8988T (cell line): ENCODE measurements at places on chromosomes 16 and 17.
A peak's percentile ranks its signal among the peaks of the same experiment; 100 is the strongest.

- no peak for DNase-seq
Measured at GRCh38 chr16:85607796-85608514, 5.2 kb upstream of the GSE1 start.

DNA sequence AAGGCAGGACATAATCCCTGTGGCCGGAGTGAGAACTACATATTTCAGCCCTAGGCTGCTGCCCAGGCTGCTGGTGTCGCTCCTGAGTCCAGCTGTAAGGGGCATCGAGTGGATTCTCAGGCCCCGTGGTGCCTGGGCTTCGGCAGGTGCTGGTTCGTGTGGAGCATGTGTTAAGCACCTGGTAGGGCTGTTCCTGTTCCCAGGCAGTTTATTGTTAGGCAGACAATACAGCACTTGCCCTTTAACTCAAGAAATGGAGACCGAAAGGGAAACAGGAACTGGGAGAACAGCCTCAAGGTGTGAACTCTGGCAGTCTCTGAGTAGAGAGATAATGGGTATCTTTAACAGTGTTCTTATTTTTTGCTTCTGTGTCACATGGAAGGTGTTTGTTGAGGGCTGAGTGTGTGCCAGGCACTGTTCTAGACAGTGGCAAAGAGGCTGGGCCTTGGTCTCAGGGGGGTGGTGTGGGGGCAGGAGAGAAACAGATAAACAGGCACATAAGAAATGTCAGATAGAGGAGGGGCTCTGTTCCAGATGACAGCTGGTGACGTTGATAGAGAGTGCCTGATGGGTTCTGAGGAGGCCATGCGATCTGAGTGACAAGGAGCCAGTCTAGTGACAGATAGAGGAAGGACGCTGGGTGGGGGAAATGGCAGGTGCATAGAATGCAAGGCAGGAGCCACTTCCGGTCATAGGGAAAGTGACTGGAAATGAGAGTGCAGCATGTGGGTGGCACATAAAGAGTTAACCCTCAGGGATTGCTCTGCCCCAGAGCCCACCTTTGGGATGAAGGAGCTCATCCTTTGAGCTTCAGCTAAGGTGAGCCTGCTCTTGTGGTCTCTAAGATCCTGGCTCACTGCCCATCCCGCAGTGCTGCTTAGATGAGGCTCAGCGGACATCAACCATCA lies 33.8 kb downstream of the EPN2 start:
- no peak for DNase-seq

DNA sequence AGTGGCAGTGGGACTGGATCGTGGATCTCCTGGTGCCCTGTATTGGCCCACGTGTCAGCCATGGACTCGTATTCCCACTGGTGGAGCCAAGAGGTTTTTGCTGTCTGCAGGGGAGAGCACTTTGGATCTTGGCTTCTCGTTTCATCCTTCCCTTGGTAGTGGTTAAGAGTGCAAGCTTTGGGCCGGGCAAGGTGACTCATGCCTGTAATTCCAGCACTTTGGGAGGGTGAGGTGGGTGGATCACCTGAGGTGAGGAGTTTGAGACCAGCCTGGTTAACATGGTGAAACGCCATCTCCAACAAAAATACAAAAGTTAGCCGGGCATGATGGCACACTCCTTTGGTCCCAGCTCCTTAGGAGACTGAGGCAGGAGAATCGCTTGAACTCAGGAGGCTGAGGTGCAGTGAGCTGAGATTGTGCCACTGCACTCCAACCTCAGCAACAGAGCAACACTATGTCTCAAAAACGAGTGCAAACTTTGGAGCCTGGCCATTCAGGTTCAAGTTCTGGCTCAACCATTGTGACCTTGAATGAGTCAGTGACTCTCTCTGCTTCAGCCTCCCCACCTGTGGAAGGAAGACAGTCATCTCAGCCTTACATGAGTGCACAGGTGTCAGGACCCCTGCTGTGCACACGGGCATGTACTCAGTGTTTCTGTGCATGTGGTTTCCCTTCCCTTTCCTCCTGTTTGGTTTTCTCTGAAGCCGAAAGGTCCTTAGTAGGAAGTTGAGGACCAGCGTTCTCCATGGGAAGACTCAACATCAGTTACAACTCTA lies 57.4 kb downstream of the PLCG2 start:
- DNase-seq: no peak

DNA sequence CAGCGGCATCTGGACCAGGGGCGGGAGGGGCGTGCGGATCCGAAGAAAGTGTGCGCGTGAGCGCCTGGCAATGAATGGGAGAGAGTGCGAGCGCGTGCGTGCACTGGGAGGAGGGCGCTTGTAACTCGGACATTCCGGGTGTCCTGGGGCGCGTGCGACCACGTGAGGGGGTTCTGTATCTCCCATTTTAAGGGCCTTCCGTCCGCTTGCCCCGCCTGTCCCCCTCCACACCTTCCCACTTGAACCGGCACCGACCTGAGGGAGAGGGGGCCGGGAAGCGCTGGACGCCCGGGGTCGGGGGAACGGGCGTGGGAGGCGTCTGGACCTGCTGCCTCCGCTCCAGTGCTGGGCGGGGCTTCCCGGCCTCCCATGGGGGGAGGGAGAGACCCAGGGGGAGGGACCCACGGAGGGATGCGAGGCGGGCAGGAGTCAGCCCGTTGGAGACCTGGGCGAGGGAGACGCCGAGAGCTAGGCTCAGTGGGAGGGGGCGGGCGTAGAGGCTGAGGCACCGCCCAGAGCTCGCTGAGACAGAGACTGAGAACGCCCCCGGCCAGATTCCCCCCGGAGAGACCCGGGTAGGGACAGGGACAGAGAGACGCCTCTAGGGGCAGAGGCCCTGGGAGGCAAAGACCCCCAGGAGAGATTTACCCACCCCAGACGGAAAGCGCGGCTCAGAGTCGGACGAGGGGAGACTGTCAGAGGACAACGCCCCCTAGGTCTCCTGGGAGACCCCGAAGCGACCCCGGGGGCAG lies at the start of gene KREMEN2:
Gene KREMEN2 (plus strand): TSS at position 553 of the 752 bp plus-strand sequence. CDS start 246 bp downstream, outside the sequence.
- DNase-seq: peak; percentile 94

DNA sequence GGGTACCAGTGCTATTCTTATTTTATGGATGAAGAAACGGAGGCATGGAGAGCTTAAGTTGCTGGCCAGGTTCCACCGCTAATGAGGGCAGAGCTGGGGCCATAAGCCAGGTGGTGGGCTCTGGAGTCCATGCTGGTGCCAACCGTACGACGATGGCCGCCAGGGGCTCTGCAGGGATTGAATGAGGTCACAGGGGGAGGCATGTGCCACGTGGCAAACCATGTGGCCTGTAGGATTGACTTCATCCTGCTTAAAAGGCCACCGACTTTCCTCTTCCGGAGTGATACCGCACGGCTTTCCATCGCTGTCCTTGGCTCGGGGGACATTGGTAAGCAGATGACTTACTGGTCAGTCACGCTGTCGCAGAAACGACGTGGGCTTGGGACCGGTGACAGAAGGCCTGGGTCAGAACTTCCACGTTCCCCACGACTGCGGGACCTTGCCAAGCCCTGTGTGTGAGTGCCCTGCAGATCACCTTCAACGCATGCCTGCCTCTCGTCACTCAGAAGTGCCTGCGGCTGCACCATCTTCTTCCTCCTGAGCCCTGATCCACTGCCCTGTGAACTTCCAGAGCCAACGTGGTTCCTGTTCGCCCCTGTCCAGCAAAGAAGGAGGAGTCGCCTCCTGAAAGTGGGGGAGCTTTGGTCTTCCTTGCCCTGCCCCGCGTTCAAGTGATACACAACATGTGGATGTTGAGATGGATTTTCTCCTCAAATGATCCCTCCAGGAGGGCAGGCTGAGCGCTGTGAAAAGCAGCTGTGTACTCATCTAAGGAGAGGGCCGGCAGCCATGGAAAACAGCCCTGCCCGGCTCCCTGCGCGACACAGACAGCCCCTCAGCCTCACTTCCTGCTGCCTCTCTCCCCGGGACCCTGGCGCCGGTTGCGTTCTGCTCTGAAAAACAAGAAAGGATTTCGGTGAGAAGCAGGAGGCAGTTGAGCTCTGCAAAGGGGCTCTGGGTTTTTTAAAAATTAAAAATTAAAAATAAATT lies 176.7 kb downstream of the C16orf95 start:
- DNase-seq: no peak

DNA sequence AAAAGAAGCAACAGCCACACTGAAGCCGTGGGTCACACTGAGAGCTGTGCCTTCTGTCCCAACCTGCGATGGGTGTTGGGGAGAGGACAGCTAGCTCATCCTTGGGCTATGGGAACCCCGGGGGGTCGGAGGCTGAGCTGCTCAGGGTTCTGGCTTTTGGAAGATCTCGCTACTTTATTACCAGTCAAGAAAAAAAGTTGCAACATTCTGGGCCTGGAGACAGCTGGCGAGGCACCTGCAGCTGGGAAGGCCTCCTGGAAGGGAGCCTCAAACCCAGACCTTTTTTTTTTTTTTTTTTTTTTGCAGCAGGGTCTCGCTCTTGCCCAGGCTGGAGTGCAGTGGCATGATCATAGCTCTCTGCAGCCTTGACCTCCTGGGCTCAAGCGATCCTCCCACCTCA lies 24.9 kb downstream of the TPSD1 start:
- DNase-seq: no peak

GRCh38 chr17:28173801-28174200 lies 131.3 kb downstream of the NLK start:
- no peak for DNase-seq

DNA sequence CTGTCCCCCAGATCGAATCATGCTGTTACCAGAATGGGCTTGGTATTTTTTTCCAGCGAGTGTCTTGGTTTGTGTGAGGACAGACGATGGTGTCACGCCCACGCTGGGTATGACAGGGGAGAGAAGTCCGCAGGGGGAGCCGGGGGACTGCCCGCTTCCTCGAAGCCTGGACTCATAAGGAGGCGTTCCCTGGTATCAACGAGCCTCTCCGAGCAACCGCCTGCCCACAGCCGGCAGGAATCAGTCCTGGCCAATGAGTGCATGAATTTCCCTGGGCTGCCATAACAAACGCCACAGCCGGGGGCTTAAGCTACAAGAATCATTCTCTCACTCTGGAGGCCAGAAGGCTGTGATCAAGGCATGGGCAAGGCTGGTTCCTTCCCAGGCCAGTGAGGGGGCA lies 26.1 kb upstream of the JPH3 start:
- no peak for DNase-seq

GRCh38 chr17:66678827-66679226 lies 156.1 kb upstream of the CACNG5 start:
- DNase-seq: no peak

DNA sequence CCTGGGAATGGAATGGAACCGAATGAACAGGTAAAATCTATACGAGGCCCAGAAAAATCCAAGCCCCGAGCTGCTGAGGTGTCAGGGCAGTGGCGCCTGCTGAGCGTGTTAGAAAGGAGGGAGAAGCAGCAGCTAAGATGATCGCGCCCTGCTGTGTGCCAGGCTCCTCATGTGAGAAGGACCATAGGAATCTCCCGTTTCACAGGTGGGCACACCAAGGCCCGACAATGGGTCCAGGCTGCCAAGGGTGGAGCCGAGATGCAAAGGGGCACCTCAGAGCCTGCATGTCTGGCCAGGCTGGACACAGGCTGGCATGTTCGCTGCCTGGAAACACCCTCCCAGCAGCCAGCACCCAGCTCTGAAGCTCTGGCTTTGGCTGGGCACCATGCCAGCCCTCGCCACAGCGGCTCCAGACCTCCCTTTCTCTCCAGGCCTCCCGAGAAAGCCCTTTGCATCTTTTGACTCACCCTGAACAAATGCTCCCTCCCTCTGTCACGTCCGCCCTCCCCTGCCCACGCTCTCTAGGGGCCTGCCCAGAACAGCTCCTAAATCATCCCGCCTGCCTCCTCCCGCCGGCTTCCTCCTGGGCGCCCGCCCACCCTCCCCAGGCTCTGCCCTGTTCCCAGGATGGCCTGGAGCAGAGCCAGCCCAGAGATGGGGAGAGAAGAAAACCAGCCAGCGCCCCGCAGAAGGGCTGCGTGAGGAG lies 217.8 kb upstream of the GSE1 start:
- DNase-seq: peak; percentile 92

DNA sequence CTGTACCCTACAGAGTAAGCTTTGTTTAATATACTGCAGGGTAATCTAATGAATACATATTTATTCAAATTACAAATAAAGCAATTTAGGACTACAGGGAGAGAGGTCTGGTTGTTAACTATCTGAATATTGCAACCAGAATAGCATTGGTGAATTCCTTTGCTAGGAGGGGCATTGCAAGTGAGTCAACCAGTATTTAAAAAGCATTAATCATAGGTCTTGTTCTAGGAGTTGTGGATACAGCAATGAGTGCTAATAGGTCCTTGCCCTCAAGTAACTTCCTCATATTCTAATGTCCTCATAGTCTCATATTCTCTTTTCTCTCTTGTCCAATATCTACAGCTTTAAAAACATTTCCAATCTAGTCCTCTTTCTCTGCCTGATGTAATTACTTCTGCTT lies 531.4 kb downstream of the CDH11 start:
- no peak for DNase-seq

DNA sequence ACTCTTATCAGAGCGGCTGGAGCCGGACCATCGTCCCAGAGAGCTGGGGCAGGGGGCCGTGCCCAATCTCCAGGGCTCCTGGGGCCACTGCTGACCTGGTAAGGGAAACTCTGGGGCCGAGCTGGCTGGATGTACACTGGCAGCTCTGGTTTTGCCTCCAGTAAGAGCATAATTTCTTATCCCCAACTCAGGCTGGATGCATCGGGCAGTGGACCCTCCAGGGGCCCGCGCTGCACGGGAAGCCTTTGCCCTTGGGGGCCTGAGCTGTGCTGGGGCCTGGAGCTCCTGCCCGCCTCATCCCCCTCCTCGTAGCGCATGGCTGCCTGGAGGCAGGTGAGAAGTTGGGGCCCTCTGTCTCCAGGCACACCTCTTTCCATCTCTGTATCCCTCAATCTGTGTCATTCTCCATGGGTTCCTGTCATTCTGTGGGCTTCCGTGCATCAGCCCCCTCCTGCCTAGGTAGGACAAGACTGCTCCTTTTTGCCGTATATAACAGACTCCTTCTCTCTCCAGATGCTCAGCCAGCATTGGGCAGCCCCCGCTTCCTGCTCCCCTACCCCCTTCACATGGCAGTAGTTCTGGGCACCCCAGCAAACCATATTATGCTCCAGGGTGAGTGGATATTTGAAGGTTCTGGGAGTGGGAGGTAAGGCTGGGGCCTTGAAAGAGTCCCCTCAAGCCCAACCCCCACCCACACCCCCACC lies 9.4 kb upstream of the TMEM88 start:
- no peak for DNase-seq

GRCh38 chr17:67245694-67246402 lies 852 bp upstream of the HELZ start:
- no peak for DNase-seq

DNA sequence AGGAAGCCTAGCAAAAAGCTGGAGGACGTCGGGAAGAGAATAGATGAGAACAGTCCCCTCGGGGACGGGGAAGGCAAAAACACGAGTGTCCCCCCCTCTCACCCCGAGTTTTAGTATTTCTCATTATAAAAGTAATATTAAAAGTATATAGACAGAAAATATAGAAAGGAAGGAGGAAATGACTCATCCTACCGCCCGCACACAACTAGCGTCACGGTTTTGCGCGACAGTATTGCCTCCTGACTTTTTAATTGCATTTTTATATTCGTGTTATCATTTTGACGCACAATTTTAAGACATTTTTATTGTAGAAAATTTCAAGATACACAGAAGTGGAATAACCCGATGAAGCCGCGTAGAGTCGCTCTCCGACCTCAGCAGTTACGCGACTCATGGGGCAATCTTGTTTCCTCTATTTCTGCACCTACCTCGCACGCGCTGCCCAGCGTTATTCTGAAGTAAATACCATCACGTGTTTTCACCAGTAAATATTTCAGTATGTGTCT lies 652 bp upstream of the SLC25A19 start:
- no peak for DNase-seq

GRCh38 chr17:39325528-39326240 lies 75.7 kb downstream of the FBXL20 start:
- DNase-seq: no peak

GRCh38 chr16:3138342-3138741 lies 3.5 kb downstream of the ZNF213 start:
- DNase-seq: no peak

- no peak for DNase-seq
Measured at GRCh38 chr16:68342620-68343019, 31.8 kb downstream of the PRMT7 start.

- peak; percentile 83 for DNase-seq
Measured at GRCh38 chr16:56607109-56607618, 1.2 kb upstream of the MT2A start.
